CD4-positive, alpha-beta T cell treated with Interferon gamma for 1 hour (primary cell): ENCODE measurements at places on chromosomes 5 and 9.

GRCh38 chr5:58411372-58411771 lies 48.5 kb downstream of the PLK2 start:
- DNase-seq: no peak

DNA sequence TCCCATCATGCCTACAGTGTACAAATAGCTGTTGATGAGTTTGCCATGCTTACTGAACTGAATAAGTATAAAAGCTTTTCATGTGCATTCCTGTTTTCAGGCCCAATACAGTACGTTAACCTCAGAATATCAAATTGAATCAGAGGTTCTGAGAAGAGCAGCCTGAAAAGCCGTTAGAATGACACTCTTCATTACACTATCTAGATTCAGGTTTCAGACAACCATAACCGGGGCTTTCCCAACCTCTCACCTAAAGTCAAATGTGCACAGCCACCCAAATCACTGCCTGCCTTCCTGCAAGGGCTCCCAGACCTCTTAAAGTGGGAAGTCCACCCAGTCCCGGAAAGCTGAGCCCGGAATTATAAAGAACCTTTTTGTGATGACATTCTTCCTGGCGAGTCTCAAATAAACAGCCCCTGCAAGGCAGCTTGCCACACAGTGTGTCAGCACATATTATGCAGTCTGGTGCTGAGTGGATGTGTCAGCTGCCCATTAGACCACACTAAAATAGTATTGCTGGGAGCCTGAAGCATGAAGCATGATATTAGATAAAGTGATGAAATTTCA lies 245.8 kb downstream of the TLE4 start:
- no peak for DNase-seq

GRCh38 chr5:144028636-144029035 lies 141.8 kb downstream of the YIPF5 start:
- DNase-seq: no peak

DNA sequence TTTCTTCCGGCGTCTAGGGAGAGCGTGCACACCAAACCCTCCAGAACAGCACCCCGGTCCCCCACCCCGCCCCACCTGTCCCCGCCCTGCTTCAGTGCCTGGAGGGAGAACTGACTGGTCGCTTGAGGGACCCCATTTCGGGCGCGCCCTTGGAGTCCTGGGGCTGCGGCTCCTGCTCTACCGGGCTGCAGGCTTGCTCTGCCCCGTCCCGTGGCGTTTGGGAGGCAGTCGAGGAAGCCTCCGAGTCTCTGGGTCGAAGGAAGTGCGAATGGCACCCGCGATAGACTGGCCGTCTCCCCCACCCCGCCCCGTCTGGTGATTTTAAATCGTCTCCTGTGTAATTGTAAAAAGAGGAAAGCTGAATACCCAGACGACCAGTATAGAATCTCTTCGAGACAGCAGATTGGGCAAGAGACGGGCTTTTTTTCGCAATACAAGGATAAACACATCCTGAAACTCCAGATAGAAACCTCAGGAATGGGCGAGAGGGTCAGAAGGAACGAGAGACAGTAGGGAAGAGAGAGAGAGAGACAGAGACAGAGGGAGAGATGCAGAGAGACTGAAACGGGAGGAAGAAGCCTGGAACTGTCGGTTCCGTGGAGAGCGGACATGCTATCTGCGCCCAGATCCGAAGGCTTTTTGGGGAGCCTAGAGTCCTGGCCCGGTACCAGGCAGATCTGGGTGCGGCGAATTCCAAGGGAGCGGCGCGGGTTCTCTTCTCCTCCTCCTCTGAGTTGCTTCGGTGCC lies 9.9 kb downstream of the PRDM6 start:
- DNase-seq: no peak

GRCh38 chr5:168413062-168413461 lies 73.2 kb upstream of the RARS1 start:
- no peak for DNase-seq

DNA sequence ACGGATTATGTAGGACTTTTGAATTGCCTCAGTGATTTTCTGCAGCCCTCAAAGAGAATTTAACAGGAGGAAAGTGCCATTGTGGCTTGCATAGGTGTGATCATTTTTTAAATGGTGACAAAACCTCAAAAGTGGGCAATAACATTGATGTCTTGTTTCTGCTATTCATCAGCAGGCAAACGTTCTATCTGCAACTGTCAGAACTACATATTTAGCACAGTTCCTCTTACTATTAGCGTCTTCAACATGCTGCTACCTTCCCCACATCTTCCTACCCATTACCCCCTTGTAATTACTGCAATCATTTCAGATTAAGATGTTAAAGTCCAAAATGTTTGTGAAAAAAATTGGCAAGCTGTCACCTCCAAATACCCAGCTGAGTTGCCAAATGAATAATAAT lies 254.6 kb downstream of the SMARCA2 start:
- no peak for DNase-seq

- DNase-seq: no peak
Measured at GRCh38 chr5:61498121-61498520, 166.1 kb downstream of the ZSWIM6 start.

DNA sequence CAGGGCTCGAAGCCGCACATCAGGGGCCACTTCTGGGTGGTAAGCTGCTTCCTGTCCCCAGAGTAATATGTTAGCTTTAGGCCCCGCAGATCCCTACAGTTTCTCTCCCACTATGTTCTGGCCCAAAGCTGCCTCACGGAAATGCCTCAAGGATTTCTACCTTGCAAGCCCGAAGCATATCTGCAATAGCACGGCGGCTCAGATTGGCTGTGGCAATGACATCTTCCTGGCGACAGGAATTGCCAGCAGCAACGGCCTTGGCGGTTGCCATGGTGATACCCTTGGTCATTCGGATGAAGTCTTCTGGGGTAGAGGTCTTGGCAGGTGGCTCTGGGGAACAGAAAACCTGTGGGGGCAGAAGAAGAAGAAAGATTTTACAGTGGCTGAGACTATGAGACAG lies 10.3 kb upstream of the TPM2 start:
- no peak for DNase-seq

- peak; percentile 13 for DNase-seq
Measured at GRCh38 chr9:87518702-87519335, 21.2 kb downstream of the DAPK1 start.

DNA sequence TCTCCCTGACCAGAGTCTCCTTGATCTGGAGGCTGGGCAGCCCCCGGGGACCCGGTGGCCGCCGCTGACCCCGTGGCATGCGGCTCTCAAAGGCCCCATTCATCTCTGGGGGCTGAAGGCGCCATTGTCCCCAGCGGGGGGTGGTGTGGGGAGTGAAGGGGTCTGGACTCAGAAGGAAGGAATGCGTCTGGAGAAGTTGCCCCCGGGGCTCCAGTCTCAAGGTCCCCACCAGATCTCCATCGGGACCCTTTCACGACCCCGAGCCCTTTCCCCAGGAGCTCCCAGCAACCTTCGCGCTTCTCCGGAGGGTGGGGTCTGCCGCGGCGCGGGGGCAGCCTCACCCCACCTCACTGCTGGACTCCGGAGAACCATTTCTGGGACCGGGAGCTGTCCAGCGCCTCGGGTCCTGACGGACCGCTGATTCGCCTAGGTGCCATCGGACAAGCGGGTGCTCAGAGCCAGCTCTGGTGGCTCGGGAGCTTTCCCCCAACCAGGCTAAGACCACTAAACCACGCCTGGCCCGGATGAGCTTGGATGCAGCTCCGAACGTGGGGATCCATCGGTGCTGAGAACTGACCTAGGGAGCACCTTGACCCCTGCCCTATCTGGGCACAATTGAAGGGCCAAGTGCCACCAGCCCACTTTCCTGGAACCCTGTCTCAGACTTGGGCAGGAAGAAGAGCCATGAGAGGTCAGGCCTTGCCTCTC lies 5.1 kb upstream of the PCDH1 start:
- DNase-seq: no peak
